Activated CD8-positive, alpha-beta T cell treated with anti-CD3 and anti-CD28 coated beads for 36 hours (primary cell): ENCODE measurements at places on chromosomes 16 and 17.

DNA sequence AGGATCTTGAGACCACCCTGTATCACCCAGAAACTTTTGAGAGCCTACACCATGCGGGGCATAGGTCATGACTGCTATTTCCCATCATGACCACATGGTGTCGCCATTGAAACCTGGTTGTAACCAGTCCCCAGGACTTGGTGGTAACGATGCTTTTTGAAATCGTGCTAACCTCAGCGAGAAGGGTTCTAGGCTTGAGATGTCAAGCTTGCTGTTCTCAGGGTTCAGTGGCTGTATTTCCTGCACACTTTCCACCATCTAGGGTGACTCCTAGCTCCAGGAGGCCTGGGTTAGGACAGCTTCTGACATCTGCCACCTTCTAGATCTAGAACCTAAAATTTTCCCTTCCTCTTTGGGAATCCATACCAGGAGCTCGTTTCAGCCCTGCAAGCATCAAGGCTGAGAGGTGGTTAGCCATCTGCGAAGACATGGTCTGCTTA is 13.0 kb upstream of the SPNS3 start:
- peak; percentile 74 for DNase-seq

DNA sequence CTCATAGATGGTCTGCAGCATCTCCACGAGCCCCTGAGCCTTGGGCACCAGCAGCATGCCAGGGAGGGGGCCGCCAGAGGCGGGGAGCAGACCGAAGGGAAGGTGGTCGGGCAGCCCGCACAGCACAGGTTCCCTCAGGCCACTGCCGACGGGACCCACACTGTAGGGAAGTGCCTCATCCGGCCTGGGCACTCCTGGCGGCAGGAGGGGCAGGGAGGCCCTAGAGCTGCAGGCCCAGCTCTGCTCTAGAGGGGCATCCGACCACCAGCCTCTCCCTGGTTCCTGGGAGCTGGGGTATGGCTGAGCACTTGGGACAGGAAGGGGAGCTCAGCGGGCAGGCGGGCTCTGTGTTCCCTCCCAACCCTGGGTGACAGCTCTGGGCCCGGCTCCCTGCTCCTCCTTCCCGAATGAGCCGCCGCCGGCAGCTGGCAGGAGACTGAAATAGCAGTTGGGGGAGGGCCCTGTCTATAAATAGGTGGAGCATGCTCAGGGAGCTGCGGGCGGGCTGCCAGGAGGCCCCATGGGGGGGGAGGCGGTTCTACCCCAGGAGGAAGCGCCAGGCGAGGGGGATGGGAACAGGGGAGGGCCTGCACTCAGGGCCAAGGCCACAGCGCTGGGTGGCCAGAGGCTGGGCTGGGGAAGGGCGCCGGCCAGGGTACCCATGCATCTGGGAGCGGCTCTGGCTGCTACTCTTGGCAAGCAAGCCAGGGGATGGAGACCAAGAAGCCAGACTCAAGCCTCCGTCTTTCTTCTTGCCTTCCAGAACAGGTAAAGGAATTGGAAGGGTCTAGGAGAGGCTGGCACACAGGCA is 12.4 kb downstream of the HDAC5 start:
- DNase-seq, result peak; percentile 86

- DNase-seq, result peak; percentile 73
These were observed 44.0 kb downstream of the ANKRD11 start for GRCh38 chr16:89446136-89446974.

- no peak for DNase-seq
These were observed 87.1 kb downstream of the USP22 start for GRCh38 chr17:20955427-20956323.

- DNase-seq, result peak; percentile 50
These were observed 124.2 kb downstream of the TMEM132E start for GRCh38 chr17:34703533-34703932.

DNA sequence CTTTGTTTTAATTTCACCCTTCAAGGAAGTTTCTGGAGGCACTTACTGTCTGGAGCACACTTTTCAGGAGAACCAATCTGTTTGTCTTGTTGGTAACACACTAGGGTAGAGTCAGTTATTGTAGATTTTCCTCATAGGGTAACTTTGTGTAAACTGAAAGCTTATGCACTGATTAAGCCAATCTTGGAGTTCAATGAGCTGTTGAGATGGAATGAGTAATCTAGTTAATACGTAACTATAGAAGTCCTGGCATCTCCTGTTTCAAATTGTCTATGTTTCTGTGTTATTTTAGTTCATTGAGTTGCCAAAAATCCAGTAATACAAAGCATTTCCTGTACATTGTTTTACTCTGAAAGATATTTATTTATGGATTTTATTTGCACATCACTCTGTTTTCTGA is 111.6 kb upstream of the HAS3 start:
- no peak for DNase-seq

DNA sequence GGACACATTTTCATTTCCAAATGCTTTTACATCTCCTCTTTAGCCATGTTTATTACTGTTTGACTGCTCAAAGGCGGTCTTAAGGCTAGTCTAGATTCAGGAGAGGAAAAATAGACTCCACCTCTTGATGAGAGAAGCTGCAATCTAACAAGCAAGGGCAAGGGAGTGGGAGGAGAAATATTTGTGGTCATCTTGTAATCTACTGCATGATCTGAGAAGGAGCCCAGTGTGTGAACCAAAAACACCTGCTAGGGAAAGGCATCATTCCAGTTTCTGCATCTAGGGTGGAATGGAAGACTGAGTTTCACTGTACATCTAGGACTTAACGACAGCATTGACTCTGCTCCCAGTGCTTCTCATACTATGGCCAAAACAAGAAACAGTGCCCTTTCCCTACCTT is 232.2 kb upstream of the HS3ST3A1 start:
- DNase-seq, result no peak

- no peak for DNase-seq
These were observed 408.6 kb downstream of the SOX9 start for GRCh38 chr17:72529386-72529785.

GRCh38 chr16:78836802-78837491 is 737.5 kb downstream of the WWOX start:
- DNase-seq, result no peak

GRCh38 chr16:4806280-4806679 is 3.8 kb upstream of the ROGDI start:
- no peak for DNase-seq

- DNase-seq, result no peak
These were observed 5.0 kb upstream of the KCTD11 start for GRCh38 chr17:7346761-7347614.

GRCh38 chr17:36640836-36641235 is 39.5 kb downstream of the MRM1 start:
- no peak for DNase-seq

DNA sequence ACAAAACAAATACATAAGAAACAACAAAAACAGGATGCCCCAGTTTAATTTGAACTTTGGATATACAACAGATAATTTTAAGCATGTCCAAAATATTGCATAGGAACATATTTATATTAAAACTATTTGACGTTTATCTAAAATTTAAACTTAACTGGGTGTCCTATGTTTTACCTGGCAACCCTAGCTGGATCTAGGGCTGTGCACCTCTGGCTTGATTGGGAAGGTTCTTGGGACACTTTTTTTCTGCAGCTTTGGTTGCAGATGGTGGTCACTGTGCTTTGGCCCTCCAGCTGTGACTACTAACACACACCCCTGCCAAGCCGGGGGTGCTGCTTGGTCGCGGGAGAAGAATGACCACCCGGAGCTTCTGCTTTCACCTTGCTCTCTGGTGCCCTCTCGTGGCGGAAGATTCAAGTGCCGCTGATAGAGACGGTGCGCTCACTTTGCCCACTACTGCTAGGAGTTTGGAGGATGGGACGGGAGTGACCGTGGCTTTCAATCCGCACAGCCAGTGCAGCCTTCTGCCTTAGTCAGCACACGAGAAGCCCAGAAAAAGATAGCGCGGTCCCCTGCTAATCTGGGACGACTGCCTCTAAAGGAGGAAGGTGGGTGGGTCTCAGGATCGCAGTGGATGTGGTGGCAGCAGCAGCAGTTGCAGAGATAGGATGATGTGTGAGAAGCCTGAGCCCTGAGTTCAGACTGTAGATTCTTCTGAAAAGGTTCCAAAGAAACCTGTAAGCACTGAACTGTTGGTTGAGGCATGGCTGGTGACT is 6.7 kb downstream of the SPACA3 start:
- peak; percentile 86 for DNase-seq

GRCh38 chr17:16191604-16192003 is 23.7 kb downstream of the NCOR1 start:
- no peak for DNase-seq

- DNase-seq, result no peak
These were observed 996 bp upstream of the CPNE2 start for GRCh38 chr16:57091200-57091974.

- DNase-seq, result no peak
These were observed 21.2 kb downstream of the CHMP6 start for GRCh38 chr17:81012574-81013447.

DNA sequence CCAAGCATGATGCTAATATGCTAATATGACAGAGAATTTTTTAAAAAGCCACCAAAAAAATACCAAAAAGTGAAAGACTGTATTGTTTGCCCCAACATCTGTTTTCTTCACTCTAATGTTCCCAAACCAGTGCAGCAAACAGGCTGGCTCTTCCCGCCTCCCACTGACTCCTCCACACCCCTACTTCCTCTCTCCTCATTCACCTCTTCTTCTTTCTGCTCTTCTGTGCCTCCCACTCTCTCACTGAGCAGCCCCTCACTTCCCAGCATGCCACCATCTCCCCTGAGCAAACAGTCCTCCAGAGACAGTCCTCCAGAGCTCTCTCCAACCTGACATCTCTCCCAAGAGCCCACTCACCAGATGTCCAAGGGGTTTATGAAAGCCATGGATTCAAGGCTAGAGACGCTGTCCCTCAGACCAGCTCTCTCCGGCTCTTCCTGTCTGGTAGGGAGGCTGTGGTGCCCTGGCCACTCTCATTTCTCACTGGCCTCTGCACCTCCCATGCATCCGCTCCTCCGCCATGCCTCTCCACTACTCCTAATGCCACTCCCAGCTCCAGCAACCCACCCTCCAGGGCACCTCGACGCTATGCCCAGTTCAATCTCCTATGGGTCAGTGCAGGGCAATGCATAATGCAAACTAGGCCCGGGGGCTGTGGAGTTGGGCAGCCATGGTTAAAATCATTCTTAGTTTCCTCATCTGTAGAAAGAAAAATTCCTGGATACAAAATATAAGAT is 52.9 kb downstream of the ANKRD11 start:
- DNase-seq, result no peak

GRCh38 chr17:61457226-61457983 is 5.2 kb downstream of the TBX4 start:
- DNase-seq, result no peak

- no peak for DNase-seq
These were observed 30.0 kb downstream of the EEF2K start for GRCh38 chr16:22235839-22236745.

DNA sequence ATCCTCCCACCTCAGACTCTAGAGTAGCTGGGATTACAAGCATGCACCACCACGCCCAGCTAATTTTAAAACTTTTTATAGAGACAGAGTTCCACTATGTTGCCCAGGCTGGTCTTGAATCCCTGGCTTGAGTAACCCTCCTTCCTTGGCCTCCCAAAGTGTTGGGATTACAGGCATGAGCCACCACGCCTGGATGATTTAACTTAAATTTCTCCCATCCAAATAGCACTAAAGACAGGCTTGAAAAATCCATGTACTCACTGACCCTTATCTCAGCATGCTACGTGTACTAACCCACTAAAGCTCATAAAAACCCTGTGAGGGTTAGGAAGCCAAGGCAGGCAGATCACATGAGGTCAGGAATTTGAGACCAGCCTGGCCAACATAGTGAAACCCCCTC is 4.6 kb downstream of the SLC5A10 start:
- DNase-seq, result no peak

GRCh38 chr17:79500745-79501618 is 109.9 kb downstream of the RBFOX3 start:
- no peak for DNase-seq

DNA sequence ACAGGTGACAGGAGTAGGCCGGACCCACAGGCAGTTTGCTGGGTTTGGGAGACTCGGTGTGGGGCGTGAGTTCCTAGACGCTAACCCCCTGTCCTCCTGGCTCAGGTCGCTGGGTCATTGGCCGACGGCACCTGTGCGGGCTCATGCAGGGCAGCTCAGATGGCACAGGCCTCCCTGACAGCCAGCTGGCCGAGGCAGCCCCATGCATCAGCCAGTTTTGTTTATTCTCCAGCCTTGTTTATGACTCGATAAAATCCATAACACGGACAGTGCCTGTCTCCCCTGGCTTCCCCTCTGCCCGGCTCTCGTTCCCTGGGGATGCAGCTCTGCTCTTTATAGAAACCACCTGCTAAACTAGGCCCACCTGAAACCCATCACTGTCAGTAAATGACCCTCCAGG is 46.0 kb downstream of the SDK2 start:
- no peak for DNase-seq

DNA sequence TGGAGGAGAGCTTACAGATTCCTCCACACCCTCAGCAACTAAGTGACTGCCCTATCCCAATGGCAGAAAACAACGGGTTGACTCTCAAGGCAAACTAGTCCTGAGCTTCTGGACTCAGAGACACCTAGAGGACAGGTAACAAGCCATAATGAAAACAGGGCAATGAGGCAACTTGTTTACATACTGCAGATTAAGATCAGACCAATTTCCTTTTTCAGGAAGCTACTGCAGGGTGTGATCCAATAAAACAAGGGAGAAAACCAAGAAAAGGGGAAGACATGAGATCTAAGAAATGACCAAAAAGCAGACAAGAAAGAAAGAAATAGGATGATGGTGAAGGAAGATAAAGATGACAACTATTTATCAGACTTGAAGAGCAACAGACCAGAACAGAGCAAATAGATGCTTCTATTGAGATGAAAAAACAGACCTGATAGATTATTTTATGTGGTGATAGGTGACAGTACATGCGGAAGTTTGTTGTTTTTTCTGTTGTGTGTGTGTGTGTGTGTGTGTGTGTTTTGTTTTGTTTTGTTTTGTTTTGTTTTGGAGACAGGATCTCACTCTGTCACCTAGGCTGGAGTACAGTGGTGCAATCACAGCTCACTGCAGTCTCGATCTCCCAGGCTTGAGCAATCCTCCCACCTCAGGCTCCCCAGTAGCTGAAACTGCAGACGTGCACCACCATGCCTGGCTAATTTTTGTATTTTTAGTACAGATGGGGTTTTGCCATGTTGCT is 120.7 kb downstream of the GAS7 start:
- DNase-seq, result no peak

DNA sequence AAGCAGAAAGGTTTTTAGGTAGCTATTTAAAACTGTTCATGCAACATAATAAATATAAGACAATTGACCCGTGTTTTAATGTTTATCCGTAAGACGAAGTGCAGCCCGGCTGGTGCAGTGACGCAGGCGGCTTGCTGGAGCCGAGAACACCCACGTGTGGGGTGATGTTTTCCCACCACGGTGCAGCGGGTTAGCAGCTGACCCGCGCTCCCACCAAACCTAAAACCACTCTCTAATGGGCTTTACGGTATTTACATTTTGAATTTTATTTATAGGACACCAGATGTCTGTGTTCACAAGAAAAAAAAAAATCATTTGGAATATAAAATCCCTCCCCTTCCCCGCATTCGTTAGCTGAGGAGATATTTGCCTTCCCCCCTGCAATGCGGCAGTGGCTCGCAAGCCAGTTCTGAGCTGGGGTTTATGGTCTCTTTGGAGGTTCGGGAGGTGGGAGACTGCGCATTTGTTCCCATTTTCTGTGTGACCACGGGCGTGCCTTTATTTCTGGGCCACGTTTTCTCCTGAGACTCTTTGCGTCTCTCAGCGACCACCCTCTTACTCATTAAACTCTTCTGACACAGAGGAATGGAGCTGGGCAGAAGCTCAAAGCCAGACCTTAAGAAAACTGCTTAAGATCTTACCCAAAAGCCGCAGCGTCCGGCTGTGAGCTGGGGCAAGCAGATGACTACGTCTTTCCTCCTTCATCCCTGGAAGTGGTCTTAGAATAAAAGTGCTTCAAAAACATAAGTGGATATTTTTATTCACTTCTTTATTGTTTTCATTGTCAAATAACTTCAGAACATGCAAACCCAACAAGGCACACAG is 301.1 kb downstream of the IRF8 start:
- no peak for DNase-seq
